RKO (cell line): ENCODE measurements at places on chromosomes 13 and 19.

DNA sequence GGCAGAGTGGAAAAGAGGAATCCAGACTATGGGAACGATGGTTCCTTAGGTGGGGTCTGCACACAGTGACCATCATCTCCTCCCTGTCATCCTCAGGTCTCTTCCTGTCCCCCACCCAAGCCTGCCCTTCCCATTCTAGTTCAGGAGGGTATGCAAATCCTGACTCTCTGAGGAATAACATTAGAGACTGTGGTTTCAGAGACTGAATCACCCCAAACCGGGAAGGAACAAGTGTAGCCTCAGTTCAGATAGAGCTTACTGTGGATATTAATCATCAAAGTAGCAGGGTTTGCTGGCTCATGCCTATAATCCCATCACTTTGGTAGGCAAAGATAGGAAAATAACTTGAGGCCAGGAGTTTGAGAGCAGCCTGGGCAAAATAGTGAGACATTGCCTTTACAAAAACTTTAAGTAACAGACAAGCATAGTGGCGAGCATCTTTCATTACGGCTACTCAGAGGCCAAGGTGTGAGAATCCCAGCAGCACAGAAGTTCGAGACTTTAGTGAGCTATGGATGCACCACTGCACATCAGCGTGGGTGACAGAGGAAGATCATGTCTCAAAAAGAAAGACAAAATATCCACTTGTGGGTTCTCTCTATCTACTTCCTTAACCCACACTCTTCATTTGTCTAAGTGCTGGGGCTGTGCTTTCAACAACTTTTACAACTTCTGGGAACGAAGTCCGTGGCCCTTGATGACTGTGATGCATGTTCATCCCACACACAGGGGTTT is 19.3 kb upstream of the LGALS13 start:
- DNase-seq: no peak

DNA sequence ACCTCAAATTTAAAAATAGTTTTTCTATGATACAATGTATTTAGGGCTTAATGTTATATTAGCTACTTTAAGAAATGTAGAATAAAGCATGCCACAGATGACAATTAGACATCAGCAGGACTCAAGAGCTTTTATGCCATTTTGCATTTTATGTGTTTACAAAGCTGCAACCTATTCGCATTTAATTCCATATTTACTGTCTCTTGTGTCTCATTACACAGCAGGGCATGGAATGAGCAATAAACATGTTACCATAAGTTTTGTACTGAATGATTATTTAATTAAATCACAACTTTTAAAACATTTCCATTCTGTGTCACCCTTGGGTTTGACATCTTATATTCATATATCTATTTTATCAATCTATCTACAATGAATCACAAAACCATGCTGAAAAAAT is 1756.9 kb downstream of the PCDH9 start:
- no peak for DNase-seq

DNA sequence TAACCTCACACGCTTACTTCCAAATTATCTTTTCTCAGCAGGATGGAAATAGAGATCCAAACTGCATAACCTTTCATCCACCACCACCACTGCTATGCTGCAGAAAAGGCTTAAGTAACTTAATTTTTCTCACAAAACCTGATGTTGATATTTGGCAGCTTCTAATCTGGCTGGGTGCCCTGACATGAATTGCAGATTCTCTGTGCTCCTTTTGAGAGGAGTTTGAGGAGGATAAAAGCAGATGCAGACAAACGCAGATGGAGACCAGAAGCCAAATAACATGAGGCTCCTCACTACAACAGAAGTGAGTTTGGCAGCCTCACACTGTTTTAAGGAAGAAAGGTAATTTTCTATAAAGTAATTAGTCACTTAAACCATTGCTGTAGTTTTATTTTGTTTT is 646.2 kb upstream of the ATXN8OS start:
- no peak for DNase-seq

DNA sequence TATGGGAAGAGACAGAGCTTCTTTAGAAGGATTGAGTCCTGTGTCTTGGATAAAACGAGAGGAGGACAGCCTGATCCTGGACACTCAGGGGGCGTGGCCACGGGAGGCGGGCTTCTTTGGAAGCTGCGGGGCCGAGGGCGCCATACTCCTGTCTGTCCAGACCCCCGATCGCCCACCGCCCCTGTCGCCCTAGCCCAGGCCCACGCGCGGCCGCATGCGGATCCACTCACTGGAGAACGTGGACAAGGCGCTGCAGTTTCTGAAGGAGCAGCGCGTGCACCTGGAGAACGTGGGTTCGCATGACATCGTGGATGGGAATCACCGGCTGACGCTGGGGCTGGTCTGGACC is 23.1 kb downstream of the SPTBN4 start:
- no peak for DNase-seq
